NCI-H2107 (cell line): ENCODE measurements at places on chromosomes 2 and 18.

DNA sequence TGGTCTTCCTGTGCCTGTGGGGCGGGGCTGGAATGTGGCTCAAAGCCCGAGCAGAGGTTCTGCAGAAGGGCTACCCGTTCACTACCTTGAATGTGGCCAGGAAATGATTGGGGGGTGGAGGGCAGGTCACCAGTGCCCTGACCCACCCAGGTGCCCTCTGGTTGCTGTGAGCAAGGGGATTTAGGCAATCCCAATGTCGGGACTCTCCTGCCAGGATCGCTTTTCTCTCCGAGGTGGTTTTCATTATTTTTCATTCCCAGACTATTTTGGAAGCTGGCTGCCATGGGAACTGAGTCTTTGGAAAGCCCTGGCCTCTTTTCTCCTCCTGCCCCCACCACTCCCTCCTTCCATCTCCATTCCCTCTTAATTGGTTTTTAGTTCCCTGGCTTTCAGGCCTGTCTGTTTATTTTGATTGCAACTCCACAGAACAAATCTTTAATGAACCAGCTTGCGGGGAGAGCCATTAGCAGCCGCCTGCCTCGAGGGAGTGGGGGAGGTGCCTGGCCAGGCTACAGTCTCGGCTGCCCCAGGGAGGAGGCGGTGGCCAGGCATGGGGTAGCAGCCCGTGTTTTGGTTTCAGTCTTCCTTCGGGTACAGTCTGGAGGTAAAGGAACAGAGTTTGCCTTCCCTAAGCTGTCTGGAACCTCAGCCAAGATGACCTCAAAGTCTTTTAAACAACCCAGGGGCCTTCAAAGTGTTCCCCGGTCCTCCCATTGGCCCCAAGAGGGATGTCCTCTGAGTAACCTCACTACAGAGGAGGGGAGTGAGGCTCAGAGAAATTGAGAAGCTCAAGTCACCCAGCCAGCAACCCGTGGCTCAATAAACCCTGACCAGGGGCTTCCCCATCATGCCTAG is 114.4 kb upstream of the HAAO start:
- DNase-seq, result peak; percentile 38

DNA sequence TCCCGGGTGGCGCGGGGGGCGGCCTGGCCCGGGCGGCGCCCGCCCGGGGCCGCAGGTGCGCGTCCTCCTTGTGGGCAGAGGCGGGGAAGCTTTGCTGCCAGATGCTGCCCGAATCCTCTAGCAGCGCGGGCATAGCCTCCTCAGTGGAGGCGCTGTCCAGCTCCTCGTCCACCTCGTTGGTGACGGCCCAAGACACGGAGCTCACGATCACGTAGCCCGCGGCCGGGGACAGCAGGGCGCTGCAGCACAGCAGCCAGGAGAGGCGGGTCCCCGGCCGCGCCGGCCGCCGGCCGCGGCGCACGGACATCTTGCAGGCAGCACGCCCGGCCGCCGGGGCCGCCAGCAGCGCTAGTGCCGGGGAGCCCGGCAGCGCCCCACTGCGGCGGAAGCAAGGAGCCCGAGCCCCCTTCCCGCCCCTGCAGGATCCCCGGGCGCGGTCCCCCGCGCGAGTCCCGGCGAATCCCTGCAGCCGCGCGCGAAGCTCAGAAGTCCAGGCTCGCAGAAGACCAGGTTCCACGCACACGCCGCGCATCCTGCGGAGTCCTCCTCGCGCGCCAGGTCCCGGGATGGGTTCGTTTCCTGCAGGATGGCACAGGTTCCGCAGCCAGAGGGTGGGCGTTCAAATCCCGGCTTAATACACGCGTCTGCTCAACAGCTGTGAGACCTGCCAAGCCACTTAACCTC is at the start of gene CREG2:
CREG2 (minus strand) TSS at position 353 of the 684 bp plus-strand sequence; CDS start at position 307, 46 bp downstream.
- peak; percentile 10 for DNase-seq

DNA sequence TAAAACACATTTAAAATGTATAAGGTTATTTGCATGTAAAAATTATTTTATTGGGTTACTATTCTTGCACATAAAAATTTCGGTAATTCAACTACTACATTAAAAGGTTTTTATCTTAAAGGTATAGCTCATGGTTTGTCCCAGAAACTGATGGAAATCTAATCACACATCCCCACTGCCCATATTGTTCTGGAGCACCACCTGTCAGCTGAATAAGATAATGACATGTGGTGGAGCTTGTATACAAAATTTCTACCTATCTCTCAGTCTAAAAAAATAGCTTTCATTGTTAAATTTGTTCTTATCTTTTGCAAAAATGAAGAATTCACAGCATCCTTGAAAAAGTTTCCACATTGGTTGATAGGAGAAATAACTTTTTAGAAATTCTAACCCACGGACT is 18.3 kb downstream of the ERBB4 start:
- DNase-seq, result no peak

DNA sequence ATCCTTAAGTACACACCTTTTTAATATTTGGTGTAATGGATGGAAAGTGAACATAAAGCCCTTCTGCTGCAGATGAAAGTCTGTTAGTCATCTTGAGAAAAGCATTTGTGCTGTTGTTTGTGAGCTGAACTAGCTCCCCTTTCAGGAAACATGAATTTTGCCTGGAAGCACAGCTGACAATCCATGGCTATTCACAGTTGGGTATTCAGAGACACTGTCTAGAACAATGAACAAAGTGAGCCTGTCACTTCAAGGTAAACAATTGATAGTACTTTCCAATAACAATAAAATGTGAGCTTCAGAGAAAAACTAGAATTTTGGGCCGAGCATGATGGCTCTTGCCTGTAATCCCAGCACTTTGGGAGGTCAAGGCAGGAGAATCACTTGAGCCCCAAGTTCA is 6.8 kb upstream of the EFHD1 start:
- no peak for DNase-seq

- no peak for DNase-seq
Measured at GRCh38 chr18:35827903-35828275, 144.6 kb upstream of the RMP24 start.

- DNase-seq, result no peak
Measured at GRCh38 chr2:222440673-222441422, 16.5 kb downstream of the SGPP2 start.

- DNase-seq, result no peak
Measured at GRCh38 chr2:128786741-128787478, 468.2 kb upstream of the HS6ST1 start.

DNA sequence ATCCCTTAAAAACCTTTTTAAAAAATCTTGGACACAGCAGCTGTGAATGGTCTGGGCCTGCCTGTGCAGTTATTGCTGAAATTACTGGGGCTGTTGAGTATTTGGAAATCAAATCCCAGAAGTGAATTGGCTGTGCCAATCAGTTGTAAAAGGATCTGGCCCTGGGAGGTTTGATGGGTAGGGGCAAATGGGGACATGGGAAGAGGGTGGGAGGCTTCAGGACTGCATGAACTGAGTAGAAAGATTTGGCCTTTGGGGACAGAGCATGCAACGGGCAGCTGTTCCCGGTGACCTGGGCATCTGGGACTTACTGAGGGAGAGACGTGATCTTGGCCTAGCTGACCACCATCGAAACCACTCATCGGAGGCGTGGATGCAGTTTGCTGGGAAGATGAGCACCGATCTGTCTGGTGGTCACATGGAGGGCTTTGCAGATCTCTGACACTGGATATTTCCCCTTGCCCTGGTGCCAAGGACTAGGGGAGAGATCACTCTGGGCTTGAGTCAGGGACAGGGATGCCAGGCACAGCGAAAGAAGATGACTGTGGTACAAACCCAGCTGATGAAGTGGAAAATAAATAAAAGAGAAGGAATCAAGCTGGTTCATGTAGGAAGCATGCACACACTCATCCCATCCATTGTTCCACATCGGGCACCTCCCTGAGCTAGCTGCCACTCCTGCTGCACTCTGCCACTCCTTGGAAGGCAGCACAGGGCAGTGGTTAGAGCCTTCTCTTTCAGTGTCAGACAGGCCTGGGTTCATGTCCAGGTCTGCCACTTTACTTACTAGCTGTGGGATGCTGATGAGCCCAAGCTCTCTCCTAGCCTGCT is 58.4 kb downstream of the SEMA4F start:
- DNase-seq, result no peak

DNA sequence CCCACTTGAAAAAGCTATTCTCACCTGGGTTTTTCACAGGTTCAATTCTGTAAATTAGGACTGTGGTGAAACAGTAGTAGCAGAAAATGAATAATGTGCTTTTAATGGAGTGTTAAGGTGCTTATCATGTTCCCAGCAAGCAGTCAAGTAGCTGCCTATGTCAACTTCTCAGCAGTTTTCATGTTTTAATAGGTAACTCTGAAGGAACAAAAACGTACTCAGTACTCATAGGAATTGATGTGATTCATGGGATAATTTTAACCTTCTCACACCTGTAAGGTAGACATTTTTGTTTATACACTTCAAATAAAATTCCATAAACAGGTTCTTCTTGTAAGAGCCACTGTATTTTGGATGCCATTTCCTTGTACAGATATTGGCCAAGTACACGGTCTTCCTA is 801.6 kb downstream of the MBD2 start:
- peak; percentile 21 for DNase-seq

GRCh38 chr2:121152861-121153260 is 132.1 kb downstream of the TFCP2L1 start:
- DNase-seq, result no peak

GRCh38 chr2:149094217-149095015 is 55.9 kb downstream of the LYPD6B start:
- no peak for DNase-seq
